NCI-H1694 (cell line): ENCODE measurements at places on chromosomes 1 and 21.
A peak's percentile ranks its signal among the peaks of the same experiment; 100 is the strongest.

GRCh38 chr1:109782927-109783326, 19.2 kb upstream of the EPS8L3 start:
- DNase-seq, result no peak

- no peak for DNase-seq
These were observed 285.4 kb downstream of the SMYD3 start for GRCh38 chr1:246221485-246222255.

DNA sequence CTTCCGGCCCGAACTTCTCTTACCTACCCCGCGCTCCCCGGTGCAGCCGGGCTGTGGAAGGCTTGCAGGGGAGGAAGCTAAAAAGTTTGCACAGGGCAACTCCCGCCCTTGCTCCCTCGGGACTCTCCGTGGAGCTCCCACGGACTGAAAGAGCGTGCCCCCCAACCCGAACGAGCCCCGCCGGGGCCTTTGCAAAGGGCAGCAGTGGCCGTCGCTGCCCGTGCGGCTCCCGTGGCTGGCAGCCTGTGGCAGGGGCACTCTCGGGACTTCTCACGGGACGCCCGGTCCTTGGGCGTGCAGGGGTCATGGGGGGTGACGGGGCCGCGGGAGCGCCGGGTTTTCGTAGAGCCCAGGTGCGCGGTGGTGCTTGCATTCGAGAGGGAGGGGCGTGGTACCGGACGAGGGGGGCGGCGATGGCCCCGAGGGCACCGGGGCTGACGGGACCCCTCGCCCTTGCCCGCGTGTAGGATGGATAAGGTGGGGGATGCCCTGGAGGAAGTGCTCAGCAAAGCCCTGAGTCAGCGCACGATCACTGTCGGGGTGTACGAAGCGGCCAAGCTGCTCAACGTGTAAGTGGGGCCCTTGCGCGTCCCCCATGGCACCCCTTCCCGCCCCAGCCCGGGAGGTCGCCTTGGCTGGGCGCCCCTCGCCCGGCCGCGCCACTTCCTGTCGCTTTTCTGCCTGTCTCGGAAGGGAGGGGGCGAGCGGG, 711 bp downstream of the GADD45A start:
- DNase-seq, result no peak

DNA sequence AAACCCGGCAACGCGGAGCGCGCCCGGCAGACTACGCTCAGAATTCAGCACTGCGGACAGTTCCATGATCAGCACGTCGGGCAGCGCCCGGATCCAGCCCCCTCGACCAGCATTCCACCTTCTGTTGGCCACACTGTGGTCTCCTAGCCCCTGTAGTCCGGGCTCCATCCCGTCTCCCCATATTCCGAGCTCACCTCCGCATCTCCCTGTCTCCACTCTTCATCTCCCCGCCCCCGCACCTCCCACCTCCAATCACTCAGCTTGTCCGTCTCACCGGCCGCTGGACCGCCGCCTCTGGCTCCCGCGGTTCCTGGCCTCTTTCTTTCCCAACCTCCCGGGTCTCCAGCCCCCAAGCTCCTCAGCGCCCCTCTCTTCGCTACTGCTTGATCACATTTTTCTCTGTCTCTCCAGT, 500 bp downstream of the EPHA10 start:
- no peak for DNase-seq

- DNase-seq, result no peak
These were observed 98.6 kb upstream of the PPP2R5A start for GRCh38 chr1:212186427-212187207.

GRCh38 chr21:37514038-37514667, 147.6 kb downstream of the DYRK1A start:
- DNase-seq, result no peak

DNA sequence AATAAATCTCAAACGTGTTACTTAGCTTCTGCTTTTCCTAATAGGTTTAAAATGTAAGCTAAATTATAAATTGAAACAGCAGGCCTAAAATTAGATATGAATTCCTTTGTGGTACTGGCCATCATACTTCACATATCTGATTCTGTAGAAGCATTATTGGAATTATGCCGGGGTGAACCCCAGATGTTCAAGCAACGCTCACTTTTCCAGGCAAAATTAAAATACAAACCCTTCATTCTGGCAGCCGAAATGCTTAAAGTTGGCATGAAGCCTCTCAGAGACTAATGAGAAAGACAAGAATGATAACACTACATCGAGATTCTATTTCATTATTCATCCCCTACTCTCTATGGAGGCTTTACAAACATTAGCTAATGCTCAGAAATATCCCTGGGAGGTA, 1352.7 kb upstream of the ADGRL2 start:
- no peak for DNase-seq

DNA sequence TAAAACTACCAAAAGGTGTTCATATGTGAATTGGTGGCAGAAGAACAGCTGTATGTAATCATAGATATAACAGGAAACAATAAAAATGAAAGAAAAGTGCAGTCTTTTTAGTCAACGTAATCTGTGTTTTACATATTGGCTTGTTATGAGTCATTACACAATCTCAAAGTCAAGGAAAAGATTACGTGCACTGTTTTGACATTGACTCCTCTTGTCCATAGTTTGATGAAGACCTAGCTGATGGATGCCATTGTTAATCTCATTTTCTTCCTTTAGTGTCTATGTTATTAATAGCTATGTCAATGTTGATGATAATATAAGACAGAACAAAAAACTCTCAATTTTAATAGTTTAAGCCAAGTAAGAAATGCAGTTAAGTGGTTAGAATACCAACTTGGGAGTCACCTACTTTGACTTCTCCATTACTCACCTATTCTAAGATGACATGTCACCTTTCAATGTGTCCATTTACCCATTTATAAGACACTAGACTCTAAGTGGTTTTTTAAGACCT, 84.5 kb upstream of the SAMSN1 start:
- DNase-seq, result no peak

DNA sequence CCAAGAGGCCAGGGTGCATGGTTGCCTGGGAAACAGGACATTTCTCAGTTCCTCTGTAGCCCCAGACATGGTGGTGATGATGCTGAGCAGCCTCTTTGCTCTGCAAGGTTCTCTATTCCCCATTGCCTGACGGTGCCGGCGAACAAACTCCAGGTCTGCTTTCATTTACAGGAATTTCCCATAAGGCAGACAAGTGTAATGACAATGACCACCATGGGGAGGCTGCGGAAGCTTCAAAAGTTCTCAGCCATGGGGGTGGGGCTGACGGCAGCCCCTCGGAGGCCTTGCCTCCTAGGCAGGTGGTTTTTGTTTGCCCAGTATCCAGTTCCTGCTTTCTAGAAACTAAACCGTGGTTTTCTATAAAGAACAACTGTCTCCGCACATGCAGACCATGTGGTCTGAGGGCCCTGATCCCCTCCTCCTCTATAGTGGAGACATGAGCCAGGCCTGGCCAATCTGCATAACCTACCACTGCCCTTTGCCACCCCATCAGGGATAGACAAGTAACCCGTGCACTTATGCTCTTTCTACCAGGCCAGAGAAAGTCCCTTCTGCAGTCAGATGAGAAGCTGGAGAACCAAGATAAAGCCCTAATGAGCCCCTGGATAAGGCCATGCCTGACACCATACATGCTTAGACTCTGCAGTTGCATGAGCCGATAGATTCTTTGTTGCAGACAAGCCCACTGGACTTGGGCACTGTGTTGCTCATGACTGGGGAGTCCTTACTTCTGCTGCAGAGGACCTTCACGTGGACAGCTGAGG, 54.1 kb downstream of the LDLRAD2 start:
- no peak for DNase-seq

DNA sequence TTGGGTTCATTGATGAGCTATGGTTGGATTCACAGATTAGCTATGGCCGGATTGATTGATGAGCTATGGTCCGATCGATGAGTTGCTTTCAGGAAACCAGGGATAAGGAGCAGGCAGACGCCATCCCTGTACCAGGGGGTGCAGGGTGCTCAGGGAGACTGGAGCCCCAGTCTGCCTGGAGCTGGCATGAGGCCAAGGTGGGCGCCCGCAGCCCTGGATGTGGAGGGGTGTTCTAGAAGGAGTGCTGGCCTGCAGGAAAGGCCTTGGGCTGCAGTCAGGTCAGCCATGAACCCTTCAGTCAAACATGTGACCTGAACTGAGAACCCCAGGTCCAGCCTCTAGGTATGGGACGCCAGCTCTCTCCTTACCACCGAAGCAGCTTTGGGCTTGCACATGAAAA, 172.7 kb upstream of the ARHGEF16 start:
- DNase-seq, result no peak

DNA sequence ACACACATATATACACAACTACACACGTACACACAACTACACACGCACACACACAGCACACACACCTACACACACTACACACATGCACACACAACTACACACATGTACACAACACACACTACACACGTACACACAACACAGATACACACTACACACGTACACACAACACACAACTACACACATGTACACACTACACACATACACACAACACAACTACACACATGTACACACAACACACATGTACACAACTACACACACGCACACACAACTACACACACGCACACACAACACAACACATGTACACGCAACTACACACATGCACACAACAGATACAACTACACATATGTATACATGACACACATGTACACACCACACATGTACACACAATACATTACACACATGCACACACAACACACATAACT, 318.1 kb downstream of the CAMTA1 start:
- no peak for DNase-seq

- DNase-seq, result no peak
These were observed 12.6 kb upstream of the LMNA start for GRCh38 chr1:156101880-156102279.

- DNase-seq, result no peak
These were observed 20.9 kb upstream of the CCSAP start for GRCh38 chr1:229363723-229364122.

DNA sequence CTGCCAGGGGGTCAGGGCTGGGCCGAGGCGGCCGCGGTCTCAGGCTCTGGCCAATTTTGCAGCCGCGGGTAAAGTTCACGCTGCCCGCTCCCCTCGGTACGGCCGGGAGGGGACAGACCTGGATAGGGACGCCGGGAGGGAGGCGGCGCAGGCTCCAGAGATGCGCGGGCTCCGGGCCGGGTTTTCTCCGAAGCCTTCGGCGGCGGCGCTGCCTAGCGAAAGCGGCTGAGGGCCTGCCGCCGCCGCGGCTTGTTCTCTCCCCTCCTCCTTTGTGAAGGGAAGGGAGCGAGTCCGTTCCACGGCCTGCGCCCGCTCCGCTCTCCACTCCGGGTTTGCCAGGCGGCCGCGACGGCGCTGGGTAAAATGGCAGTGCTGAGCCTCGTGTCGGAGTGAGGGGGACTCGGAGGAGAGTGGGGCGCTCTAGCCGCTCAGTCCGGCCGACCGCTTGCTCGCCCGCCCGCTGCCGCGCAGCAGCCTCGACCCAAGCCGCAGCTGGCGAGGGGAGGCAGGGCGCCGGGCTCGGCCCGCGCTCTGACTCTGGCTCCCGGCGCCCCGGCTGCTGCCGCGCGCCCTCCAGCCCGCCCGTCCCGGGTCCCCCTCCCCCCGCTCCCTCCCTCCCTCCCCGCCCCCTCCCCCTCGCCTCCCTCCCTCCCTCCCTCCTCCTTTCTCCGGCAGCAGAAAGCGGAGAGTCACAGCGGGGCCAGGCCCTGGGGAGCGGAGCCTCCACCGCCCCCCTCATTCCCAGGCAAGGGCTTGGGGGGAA, at the start of gene ARID1A:
Gene ARID1A (plus strand): TSS at position 660 of the 763 bp plus-strand sequence. CDS start 389 bp downstream, outside the sequence.
- peak; percentile 71 for DNase-seq

- no peak for DNase-seq
These were observed 6.5 kb downstream of the S100A9 start for GRCh38 chr1:153364156-153364555.
